ENCODE measurements at places on chromosomes 1 and 21.

GRCh38 chr1:36560177-36560576 is 77.5 kb upstream of the CSF3R start:
- DNase-seq: no peak

DNA sequence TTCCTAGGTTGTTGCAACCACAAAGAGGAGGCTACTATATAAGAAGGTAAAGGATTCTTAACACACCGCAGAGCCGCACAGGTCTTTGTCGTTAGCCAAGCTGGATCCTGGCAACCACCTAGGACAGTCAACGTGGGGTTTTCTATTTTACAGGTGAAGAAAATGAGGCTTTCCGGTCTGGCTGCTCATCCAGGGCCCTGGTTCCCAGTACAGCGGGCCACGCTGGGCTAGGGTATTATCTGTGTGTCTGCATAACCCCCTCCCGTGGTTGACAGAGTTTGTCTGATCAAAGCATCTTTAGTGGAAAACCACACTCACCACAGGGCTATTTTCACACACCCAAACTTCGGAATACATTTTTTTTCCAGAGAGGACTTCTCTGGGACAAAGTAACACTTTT is 39.0 kb upstream of the PDE9A start:
- no peak for DNase-seq

DNA sequence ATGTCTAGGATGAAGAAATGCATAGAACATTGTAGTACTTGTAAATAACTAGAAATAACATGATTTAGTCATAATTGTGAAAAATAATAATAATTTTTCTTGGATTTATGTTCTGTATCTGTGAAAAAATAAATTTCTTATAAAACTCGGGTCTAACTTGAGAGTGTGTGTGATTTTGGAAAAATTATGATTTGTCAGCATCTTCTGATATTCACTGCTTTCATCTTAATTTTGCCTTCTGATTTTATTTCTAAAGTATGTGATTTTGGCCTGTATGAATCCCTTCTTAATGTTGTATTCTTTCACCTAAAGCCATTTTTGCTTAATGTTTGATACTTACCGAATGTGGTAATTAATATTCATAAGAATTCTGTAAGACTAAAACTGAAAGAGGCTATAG is 14.3 kb downstream of the IFI44 start:
- no peak for DNase-seq

DNA sequence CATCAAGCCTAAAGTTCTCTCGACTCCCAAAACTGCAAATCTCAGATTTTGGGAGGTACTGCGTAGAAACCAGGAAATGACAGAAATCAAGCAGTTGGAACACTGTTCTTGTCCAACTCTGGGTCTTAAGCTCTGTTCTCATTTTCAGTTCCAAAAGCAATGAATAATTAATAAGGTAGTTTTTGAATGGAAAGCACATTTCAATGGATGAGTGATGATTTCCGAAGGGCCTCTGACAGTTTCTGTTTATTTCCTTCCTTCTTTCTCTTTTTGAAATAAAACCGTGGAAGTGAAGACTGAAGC is 20.9 kb upstream of the TARBP1 start:
- no peak for DNase-seq

DNA sequence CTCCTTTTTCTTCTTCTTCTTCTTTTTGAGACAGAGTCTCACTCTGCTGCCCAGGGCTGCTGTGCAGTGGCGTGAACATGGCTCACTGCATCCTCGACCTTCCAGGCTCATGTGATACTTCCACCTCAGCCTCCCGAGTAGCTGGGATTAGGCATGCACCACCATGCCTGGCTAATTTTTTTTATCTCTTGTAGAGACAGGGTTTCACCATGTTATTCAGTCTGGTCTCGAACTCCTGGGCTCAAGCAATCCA is 13.0 kb upstream of the PADI1 start:
- no peak for DNase-seq

DNA sequence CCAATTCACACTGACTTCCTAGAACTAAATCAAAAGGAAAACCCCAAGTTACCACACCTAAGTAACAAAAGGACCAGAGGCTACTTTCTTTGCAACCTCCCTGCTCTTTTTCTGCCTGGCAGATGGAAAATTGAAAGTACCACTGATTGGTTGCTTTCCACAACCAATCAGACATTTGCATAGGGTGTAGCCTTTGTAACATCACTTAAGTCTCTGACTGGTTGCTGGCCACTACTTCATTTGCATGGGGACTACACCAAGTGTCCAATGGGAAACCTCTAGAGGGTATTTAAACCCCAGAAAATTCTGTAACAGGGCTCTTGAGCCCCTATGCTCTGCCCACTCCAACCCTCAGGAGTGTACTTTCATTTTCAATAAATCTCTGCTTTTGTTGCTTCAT is 365.0 kb downstream of the LTN1 start:
- DNase-seq: no peak

GRCh38 chr1:240116831-240117769 is 25.4 kb downstream of the FMN2 start:
- DNase-seq: no peak

- DNase-seq: no peak
Observed at GRCh38 chr1:110240476-110241210, 30.5 kb downstream of the KCNC4 start.

- no peak for DNase-seq
Observed at GRCh38 chr1:187034501-187034900, 205.8 kb downstream of the PLA2G4A start.

GRCh38 chr1:22071511-22071910 is 19.0 kb downstream of the CDC42 start:
- no peak for DNase-seq

GRCh38 chr1:97764991-97765390 is 155.8 kb downstream of the DPYD start:
- no peak for DNase-seq

- DNase-seq: no peak
Observed at GRCh38 chr1:201904579-201904978, 15.9 kb downstream of the SHISA4 start.

DNA sequence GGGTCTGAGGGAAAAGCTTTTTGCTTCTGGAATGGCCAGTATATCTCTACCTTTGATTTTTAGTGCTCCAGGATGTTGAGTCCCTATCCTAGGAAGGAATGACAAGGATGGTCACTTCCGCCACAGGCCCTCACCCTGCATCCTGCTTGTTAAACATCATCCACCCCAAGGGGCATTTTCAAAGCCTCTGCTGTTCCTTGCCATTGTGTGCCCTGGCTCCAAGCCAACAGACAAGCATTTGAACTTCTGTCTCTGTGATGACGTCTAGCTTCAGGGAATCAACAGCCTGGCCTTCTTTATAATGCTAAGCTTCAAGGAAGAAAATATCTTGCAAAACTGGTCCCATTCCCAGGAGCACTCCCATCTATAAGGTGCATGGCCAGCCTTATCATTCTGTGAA is 12.3 kb upstream of the JAM2 start:
- DNase-seq: no peak

DNA sequence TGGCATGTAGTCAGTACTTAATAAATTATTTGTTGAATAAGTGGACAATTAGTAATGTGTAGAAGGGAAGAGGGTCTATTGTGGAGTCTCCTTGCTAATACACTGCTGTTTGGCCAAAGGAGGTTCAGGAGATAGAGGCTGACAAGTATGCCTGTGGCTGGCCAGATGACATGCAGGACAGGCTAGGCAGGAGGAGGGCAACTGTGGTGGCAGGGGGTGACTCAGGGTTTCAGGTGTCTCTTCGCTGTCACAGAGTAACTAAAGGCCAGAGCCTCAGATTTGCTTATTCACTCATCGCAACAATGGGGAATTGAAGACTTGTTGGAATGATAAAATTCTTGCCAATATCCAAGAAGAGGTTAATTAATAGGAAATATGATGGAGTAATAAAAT is 33.1 kb downstream of the THRAP3 start:
- DNase-seq: no peak

GRCh38 chr21:45539796-45540600 is 2.2 kb downstream of the SLC19A1 start:
- no peak for DNase-seq

DNA sequence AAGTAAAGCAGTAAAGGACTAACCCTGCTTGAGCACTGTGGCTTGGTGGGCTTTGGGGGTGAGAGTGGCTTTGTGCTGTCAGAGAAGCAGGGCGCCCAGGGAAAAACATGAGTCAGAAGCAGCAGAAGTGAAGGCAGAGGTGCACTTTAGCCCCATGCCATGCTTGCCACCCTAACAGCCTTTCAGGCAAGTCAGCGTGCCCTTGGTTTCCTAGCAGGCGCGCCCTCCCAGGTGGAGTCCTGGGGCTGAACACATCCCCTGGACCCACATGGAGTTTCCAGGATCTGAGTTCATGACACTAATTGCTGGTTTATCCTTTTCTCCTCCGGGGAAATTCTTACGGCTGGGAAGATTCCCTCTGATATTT is 106.6 kb downstream of the TLR5 start:
- DNase-seq: no peak

DNA sequence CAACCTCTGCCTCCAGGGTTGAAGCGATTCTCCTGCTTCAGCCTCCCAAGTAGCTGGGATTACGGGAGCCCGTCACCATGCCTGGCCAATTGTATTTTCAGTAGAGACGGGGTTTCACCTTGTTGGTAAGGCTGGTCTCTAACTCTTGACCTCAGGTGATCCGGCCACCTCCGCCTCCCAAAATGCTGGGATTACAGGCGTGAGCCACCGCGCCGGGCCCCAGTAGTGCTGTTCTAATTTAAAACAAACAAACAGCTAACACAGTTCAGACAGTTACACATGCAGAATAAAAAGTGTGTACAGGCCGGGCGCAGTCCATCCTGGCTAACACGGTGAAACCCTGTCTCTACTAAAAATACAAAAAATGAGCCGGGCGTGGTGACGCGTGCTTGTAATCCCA is 35.6 kb upstream of the OPRD1 start:
- no peak for DNase-seq

DNA sequence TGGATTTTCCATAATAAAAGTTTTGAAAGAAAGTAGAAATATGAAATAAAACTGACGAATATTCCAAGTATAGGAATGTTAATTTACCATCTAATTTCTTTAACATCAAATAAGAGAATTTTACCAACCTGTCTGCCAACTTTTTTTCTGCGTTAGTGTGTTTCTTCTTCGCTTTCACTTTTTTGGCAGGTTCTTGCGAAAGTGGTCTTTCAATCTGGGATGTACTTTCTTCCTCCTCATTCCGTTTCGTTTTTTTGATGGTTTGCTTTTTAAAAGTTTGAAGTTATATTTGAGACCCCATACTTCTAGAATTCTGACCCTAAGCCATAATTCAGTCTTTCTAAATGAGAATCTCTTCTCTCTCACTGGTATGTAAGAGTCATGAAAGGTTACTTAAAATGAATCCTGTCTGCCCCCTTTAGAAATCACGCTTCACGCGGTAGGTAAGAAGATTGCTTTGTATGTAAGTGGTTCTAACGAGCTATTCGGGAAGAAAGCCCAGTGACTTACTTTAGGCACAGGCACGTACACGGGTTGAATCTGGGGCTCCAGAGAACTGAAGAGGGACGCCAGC is 580 bp downstream of the RBM34 start:
- DNase-seq: no peak

- DNase-seq: no peak
Observed at GRCh38 chr1:156366378-156367166, 2.4 kb upstream of the RHBG start.

- DNase-seq: no peak
Observed at GRCh38 chr1:214215583-214215982, 65.4 kb upstream of the SMYD2 start.

GRCh38 chr1:43686801-43687200 is 20.5 kb upstream of the ST3GAL3 start:
- no peak for DNase-seq

- no peak for DNase-seq
Observed at GRCh38 chr1:8858888-8859706, 19.4 kb downstream of the ENO1 start.

- DNase-seq: no peak
Observed at GRCh38 chr1:152167835-152168534, 9.0 kb upstream of the RPTN start.

DNA sequence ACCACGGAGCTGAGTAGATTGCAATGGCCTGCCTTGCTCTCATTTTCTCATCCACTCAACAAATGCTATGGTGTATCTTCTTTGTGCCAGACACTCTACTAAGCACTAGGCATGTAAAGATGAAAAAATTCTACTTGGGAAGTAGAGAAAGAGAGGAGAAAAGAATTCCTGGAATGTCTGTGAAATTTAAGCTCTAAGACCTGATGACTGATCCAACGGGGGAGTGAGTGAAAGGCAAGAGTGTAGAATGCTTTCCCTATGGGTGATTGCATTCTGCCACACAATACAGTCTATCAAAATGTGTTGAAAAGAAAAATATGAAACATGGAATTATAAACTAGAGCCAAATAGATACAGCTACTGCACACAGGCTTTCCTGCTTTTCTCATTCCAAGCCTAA is 82.3 kb downstream of the CYYR1 start:
- no peak for DNase-seq

- DNase-seq: no peak
Observed at GRCh38 chr1:161781995-161782394, 15.9 kb downstream of the ATF6 start.

DNA sequence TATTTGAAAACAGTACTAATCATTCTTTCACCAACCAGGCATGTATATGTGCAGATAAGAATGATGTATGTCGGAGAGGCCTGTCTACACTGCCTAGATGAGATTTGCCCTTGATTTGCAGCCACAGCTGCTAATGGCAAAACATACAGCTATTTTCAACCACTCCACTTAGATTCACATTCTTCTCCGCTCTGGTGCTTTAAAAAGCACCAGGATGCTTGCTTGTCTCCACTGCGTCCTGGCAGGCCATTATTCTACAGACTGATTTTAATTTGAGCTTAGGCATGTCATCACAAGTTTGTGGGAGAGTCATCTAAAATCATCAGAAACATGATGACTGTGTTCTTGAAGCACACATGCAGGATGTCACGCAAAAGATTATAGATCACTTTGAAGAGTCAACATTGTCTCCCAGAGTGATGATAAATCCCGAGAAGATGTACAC is 119.0 kb upstream of the NRIP1 start:
- no peak for DNase-seq

Data from progenitor cell of endocrine pancreas (in vitro differentiated cells).